Upper lobe of right lung (tissue), 1 donor: ENCODE measurements at places on chromosomes 1 and 21. TPM values are rescaled to one million over a fixed set of nuclear protein-coding genes. Genes with fewer than 3 reads are reported as not detected.

ATP13A2 gene
- 42.1 TPM for total RNA-seq

ATP1A2 gene
- 5.6 TPM for total RNA-seq

MAGI3 gene
- 70.5 TPM for total RNA-seq

IRF6 gene
- total RNA-seq, result 17.9 TPM

RAP1GAP gene
- 62.4 TPM for total RNA-seq

CRNN gene
- not detected for total RNA-seq

SYTL1 gene
- 30.6 TPM for total RNA-seq

GPR153 gene
- total RNA-seq, result 16.9 TPM

CA6 gene
- total RNA-seq, result not detected

HMGCS2 gene
- not detected for total RNA-seq

GNAT2 gene
- total RNA-seq, result not detected

REN gene
- 0.81 TPM for total RNA-seq

FCRL1 gene
- 1.4 TPM for total RNA-seq

FCGR3B gene
- total RNA-seq, result 18.9 TPM

UBASH3A gene
- total RNA-seq, result 1.5 TPM

EDARADD gene
- total RNA-seq, result 0.78 TPM

F3 gene
- total RNA-seq, result 113 TPM

NBPF3 gene
- total RNA-seq, result 6.7 TPM

KLHDC7A gene
- 1.3 TPM for total RNA-seq

RXFP4 gene
- not detected for total RNA-seq

TEDDM1 gene
- total RNA-seq, result not detected

CRP gene
- 0.26 TPM for total RNA-seq

OR2M4 gene
- total RNA-seq, result not detected

C4BPA gene
- total RNA-seq, result 175 TPM

PLXNA2 gene
- 98.5 TPM for total RNA-seq

SUSD4 gene
- total RNA-seq, result 2.2 TPM

KIF2C gene
- total RNA-seq, result 0.93 TPM

KCNN3 gene
- 7.6 TPM for total RNA-seq

NCMAP gene
- 10.7 TPM for total RNA-seq

KCNK2 gene
- total RNA-seq, result 0.26 TPM

ARID1A gene
- 64.3 TPM for total RNA-seq

TMEM52 gene
- 1.5 TPM for total RNA-seq

LYPD8 gene
- not detected for total RNA-seq

SERTAD4 gene
- total RNA-seq, result 3.4 TPM

MINDY1 gene
- 26.5 TPM for total RNA-seq

RAB13 gene
- total RNA-seq, result 103 TPM

EVA1B gene
- total RNA-seq, result 27.2 TPM

PRR9 gene
- total RNA-seq, result not detected

NUDT4B gene
- total RNA-seq, result 1.8 TPM

HCN3 gene
- total RNA-seq, result 2.6 TPM

CCDC18 gene
- 3.1 TPM for total RNA-seq

ACOT11 gene
- 5.0 TPM for total RNA-seq

MX2 gene
- 23.0 TPM for total RNA-seq

PADI4 gene
- 2.3 TPM for total RNA-seq

FMO2 gene
- 392 TPM for total RNA-seq

ARHGEF19 gene
- total RNA-seq, result 11.9 TPM

AK5 gene
- not detected for total RNA-seq

MYOC gene
- total RNA-seq, result 0.69 TPM

MFSD2A gene
- 225 TPM for total RNA-seq

CLCNKA gene
- total RNA-seq, result not detected

HFM1 gene
- 0.64 TPM for total RNA-seq

L1TD1 gene
- total RNA-seq, result 0.67 TPM

ASPM gene
- 0.46 TPM for total RNA-seq
